WTC11 (cell line): ENCODE measurements at places on chromosomes 7 and 10.

GRCh38 chr10:89373916-89374711 is 3.7 kb upstream of the IFIT1B start:
- DNase-seq = no peak

GRCh38 chr7:84191261-84191660 is 3.3 kb downstream of the SEMA3A start:
- no peak for DNase-seq

GRCh38 chr10:119401671-119402395 is 140.7 kb downstream of the RGS10 start:
- DNase-seq = no peak

- DNase-seq = no peak
Measured at GRCh38 chr7:50309721-50310120, 5.2 kb downstream of the IKZF1 start.

- DNase-seq = no peak
Measured at GRCh38 chr10:35735412-35735811, 93.3 kb upstream of the FZD8 start.

DNA sequence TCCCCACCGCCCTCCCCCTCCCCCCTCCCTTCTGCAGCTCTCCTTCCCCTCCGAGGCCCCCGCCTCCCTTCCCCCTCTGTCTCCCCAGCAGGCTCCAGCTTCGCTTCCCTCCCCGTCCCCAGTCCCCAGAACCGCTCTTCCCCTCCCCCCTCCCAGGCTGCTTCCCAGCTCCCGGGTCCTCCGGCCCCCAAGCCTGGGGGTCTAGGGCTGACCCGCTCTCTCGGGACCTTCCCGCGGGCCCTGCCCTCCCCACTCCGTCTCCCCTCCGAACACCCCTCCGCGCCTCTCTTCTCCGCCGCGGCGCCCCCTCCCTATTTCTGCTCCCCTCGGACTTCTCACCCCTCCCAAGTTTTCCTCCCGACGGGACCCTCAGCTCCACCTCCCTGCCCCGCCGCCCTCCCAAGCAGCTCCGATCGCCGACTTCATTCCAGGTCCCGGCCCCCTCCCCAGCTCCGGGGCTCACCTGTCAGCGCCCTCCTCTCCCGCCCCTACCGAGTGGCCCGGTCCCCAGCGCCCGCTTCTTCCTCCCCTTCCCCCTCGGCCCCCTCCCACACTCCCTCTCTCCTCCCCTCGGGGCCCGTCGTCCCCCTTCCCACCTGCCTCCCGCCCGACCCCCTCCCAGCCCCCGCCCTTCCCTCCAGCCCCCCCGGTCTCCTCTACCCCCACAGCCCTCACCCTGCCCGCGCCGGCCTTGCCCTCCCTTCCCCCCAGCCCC is 990 bp downstream of the ZNF467 start:
- peak; percentile 72 for DNase-seq

DNA sequence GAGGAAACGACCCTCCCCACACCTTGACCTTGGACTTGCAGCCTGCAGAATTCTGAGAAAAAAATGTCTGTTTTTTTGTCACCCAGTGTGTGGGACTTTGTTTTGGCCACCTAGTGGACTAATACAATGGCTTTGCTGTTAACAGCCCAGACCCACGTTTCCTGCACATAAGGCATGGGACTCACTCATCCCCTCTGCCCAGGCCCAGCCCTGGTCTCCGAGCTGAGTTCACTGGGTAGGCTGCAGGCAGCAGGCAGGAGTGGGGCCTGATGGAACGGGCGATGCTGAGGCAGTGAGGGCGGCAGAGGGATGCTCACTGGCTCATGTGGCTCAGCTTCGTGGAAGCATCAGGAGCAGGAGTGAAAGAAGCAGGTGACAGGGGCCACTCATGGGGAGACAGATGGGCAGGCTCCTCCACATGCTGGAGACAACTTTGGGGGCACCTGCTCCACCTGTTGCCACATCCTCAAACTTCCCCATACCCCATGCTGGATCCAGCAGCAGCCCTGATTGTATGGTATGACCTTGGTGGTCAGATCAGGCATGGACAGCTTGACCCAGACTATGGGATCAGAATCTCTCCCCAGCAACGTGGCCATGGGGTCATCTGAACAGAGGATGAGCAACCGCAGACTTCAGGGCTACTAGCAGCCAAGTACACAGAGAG is 65.8 kb upstream of the ANTXRL start:
- no peak for DNase-seq

- no peak for DNase-seq
Measured at GRCh38 chr7:7519528-7519927, 16.1 kb downstream of the COL28A1 start.

DNA sequence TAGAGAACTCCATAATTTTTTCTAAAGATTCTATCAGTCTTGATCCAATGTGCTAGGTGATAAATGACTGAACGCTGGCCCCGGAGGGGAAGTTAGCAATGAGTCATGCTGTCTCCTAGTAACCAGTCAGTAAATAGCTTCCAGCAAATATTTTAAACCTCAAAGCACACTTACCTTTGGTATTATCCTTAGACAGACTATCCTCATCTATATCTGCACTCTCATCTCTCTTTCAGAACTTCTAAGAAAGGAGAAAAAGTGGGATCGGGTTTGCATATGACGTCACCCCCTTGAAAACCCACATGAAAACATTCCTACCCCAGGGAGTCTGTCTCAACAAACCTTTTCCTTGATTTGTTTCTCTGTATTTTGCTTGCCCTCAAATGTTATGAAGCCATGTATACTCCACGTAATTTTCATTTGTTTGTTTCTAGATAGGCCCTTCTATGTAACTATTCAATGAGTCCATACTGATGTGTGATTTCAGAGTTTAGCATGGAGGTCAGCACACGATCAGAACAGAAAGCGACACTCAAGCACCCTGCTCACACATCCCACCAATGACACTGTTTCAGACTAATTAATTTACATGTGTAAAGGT is 174.9 kb upstream of the NRP1 start:
- DNase-seq = no peak

DNA sequence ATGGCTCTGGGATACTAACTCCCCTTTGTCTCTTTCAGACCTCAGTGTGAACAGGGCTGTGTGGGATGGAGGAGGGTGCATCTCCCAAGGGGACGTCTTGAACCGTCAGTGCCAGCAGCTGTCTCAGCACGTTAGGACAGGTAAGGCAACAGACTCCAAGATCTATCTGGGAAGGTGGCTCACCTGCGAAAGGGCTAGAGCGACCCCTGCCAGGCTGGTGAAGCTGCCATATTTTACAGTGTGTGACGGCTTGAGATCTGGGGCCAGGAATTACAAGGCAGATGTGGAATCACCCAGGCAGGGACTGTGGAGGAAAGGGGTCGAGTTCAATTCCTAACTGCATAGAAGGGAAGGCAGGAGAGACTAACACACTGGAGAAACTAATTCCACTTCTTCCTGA is 11.2 kb downstream of the MUC17 start:
- DNase-seq = peak; percentile 63

- no peak for DNase-seq
Measured at GRCh38 chr10:44567471-44567870, 182.6 kb upstream of the CXCL12 start.

GRCh38 chr10:101767600-101767945 is 8.3 kb downstream of the FGF8 start:
- DNase-seq = no peak

DNA sequence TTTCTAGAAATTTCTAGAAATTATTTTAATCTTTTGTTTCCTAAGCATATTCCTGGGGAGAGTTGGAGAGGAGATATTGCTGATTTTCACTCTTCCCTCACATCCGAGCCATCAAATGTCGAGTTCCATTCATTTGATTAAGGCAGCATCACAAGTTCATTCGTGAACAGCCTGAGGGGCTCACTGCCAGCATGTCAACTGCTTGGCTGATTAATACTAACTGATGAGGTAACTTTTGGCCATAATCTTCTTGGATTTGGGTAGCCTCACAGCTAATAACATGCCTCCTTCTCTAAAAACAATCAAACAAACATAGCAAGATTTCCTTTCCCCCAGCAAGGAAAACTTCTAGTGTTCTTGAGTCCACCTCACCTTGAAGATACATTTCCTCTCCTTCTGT is 87.1 kb upstream of the AFAP1L2 start:
- DNase-seq = no peak

DNA sequence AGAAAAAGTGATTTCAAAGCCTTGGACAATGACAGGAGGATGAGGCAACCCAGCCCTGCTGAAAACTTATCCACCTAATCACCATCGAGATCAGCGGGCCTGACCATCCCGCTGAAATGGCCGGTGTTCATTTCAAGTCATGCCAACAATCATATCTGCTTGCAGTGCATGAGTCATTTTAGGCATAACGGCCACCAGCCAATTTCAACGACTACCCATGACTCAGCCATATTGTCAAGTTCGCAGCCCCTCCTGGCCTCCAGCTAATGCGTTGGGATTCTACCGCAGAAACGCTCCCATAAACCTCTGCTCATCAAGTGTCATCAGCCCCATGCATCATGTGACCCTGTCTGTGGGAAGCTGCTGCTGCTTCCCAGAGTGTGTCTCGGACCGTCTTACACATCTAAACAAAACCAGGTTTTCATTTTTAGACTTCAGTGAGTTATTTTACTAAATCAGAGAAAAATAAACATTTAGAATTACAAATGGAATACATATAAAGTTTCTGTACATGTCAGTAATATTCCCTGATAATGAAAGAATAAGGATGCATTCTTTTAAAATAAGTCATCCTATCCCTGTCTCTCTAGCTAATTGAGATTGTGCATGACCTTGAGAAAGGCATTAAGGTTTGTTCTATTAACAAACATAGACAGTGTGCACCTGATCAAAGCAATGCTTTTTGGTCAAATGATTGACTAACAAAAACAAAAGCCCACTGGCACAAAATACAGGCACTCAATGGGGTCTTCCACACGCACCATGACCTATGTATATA is 188.9 kb downstream of the ADAM12 start:
- no peak for DNase-seq

DNA sequence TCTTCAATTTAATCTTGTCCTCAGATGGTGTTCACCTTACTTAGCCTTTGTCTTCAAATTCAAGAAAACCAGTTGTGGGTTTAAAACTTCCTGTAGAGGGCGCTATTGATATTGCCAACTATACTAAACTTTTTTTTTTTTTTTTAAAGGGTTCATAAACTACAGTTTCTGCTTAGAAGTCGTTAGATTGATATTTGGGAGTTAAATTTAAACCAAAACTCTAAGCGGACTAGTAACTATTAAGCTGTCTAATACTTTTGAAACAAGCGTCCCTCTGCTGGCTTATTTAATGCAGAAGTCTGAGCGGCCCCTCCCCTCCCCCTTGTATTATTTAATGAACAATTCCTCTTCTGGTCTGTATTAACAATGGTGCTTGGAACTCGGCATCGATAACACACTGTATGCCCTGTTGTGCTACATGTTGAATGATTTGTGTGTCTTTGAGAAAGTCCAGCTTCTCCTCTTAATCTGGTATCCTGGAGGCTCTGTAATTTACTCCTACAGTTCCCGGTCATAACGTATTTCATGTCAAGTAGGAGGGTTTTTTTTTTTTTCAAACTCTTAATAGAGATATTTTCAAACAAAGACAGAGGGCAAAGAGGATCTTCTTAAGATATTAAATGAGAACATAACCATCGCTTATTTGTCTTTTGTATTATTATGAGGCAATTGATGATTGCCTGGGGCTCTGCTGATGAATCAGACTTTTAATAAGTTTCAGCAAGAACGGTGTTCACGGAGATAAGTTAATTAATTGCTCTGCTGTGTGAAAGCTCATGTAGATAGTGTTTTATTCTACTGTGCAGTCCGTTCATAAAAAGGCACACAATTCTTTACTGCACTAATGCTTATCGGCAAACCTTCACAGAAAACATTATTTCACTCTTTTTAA is 22.6 kb upstream of the CREB5 start:
- no peak for DNase-seq

DNA sequence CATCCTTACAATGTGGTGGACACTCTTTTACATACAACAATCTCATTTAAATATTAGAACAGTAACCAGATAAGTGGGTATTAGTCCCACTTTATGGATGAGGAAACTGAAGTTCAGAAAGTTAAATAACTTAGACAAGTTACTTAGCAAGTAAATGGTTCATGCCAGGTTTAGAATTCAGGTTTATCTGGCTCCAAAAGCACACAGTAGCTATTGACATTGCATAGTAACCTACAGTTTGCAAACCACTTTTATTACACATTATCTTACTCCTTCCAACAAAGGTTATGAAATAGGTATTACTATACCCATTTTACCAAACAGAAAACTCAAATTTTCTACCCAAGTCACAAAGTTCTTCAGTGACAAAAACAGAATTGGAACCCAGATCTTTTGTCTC is 19.7 kb upstream of the NKX2-3 start:
- no peak for DNase-seq

GRCh38 chr10:123519861-123520260 is 146.3 kb upstream of the GPR26 start:
- DNase-seq = no peak

- no peak for DNase-seq
Measured at GRCh38 chr10:126979311-126979710, 74.1 kb downstream of the DOCK1 start.

GRCh38 chr7:14229047-14229446 is 239.6 kb upstream of the ETV1 start:
- DNase-seq = no peak

- DNase-seq = no peak
Measured at GRCh38 chr10:105237685-105238084, 596.6 kb downstream of the SORCS3 start.

DNA sequence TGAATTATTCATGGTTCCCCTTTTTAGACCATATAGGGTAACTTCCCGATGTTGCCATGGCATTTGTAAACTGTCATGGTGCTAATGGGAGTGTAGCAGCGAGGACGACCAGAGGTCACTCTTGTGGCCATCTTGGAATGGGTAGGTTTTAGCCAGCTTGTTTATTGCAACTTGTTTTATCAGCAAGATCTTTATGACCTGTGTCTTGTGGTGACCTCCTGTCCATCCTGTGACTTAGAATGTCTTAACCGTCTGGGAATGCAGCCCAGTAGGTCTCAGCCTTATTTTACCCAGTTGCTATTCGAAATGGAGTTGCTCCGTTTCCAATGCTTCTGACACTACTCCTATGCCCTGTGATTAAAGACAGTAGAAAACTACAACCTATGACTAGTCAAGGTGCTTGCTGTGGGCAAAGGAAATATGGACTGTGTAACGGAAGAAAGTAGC is 18.8 kb upstream of the PAXIP1 start:
- no peak for DNase-seq

DNA sequence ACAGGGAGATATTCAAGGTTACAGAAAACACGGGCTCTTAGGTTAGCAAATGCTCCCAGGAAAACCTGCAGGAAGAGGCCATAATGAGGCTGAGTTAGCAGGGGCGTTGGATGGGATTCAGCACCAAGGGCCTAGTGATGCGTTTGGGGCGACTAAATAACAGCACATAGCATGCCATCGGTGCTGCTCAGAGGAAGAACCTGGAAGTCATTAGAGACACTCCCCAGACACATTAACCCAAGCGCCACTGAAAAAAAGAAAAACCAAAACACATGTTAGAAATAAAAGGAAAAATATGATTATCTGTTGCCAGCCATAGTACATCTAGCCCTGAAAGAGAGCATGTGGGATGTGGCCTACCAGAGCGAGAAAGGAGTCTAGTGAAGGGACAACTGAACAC is 28.8 kb upstream of the OPALIN start:
- DNase-seq = no peak

DNA sequence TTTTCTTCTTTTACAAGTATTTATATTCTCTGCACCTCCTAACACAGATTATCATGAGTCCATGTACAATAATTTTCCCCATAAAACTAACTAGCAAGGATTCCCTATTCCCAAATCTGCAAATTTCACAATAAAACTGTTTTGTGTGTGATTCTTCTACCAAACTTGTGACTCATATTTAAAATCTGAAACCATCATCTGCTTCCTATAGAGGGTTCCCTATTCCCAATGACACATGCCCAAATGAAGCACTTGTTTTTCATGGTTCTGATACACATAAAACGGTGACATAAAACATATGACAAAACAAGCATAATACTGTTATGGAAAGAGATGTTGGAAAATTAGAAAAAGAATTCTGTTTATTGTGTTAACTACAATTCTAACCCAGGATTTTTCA is 657.6 kb downstream of the PARD3 start:
- no peak for DNase-seq
